ENCODE measurements at places on chromosomes 6 and 20.

- DNase-seq: no peak
Measured at GRCh38 chr6:111865049-111865585, 8.1 kb downstream of the FYN start.

GRCh38 chr6:89527634-89528033 is 94.7 kb downstream of the ANKRD6 start:
- no peak for DNase-seq

DNA sequence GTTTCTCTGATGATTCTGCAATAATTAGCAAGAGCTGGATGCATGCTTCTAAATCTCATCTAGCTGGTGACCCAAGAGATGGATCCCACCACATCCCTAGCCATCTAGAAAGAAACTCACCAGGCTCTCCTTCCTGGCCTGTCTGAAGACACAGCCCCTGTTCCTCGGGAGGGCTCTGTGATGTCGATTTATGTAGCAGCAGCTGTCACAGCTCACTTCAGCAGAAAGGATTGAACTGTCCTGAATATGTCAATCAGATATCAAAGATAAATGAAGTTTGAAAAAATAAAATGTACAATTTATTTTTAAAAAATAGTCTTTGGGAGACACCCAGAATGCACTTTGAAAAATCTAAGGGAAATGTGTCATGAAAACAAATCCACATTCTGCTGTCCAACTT is 67.3 kb upstream of the TSHZ2 start:
- DNase-seq: no peak

GRCh38 chr20:47438464-47439381 is 63.0 kb upstream of the NCOA3 start:
- DNase-seq: no peak

DNA sequence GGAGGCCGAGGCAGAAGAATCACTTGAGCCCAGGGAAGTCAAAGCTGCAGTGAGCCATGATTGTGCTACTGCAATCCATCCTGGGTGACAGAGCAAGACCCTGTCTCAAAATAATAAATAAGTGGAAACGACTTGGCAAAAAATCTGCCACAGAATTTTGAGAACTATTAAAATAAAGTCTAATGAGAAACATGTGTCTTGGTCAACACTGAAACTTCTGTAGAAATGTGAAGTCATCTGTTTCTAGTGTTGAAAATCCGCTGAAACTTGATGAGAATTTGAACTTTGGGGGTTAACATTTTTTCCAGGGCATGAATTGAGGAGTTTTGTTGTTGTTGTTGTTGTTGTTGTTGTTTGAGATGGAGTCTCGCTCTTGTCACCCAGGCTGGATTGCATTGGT is 29.0 kb upstream of the BCLAF1 start:
- DNase-seq: no peak

- no peak for DNase-seq
Measured at GRCh38 chr6:17591287-17591686, 8.8 kb upstream of the FAM8A1 start.

DNA sequence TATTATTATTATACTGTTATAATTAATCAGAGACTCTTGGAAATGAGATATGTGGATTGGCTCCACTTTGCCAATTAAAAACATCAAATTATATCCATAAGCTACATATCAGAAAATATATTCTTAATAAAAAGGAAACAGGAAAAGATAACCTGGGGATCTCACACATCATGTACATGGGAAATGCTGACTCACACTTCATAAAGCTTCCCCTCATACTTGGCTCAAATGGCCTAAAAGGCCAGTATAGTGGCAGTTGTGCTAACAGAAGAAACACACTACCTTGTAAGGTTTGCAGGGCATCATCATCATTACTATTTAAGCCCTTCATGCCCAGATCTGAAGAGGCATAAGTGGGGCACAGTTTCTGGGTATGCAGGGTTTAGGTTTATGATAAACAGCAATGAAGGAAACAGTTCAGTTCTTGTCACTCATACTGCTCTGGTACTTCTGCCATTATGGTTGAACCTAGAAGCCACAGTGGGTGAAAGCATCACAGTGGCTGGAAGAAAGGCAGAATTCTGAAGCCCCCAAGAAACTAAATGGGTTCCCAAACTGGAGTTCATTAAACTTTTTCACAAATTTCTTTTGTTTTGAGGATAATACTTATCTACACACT is 60.6 kb downstream of the BTBD9 start:
- peak; percentile 13 for DNase-seq

DNA sequence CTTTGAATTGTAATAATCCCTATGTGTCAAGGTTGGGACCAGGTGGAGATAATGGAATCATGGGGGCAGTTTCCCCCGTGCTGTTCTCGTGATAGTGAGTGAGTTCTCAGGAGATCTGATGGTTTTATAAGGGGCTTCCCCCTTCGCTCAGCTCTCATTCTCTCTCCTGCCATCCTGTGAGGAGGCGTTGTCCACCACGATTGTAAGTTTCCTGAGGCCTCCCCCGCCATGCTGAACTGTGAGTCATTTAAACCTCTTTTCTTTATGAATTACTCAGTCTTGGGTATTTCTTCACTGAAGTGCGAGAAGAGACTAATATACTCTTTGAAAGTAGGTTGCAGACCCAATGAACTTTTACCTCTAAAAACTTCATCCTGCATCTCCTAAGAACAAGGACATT is 39.2 kb upstream of the KCNG1 start:
- DNase-seq: no peak

GRCh38 chr6:138410972-138411880 is 7.2 kb downstream of the HEBP2 start:
- peak; percentile 50 for DNase-seq

DNA sequence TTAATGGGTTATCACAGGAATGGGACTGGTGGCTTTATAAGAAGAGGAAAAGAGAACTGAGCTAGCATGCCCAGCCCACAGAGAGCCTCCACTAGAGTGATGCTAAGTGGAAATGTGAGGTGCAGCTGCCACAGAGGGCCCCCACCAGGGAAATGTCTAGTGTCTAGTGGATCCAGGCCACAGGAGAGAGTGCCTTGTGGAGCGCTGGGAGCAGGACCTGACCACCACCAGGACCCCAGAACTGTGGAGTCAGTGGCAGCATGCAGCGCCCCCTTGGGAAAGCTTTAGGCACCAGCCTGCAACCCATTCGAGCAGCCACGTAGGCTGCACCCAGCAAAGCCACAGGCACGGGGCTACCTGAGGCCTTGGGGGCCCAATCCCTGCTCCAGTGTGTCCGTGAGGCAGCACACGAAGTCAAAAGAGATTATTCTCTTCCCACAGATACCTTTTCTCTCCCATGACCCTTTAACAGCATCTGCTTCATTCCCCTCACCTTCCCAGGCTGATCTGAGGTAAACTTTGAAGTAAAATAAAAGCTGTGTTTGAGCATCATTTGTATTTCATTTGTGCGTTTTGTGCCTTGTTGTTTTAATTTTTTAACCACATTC is 4.4 kb downstream of the HLA-E start:
- DNase-seq: no peak

DNA sequence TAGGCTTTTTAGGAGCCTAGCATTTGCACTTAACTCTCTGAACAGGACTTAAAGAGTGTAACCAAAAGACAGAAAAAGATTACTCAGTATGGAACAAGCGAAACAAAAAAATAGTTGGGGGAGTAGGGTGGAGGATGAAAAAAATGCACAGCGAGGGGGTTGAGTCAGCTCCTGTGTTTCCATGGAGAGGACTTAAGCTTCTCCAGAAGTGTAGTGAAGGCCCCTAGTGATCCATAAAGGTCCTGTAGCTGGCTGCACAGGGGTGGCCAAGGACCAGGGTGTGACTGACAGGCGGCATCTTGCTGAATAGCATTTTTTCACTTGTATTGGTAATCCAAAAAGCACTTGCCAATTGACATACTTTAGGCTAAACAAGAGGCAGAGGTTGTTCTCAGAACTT is 533.9 kb downstream of the RFPL4B start:
- peak; percentile 85 for DNase-seq

DNA sequence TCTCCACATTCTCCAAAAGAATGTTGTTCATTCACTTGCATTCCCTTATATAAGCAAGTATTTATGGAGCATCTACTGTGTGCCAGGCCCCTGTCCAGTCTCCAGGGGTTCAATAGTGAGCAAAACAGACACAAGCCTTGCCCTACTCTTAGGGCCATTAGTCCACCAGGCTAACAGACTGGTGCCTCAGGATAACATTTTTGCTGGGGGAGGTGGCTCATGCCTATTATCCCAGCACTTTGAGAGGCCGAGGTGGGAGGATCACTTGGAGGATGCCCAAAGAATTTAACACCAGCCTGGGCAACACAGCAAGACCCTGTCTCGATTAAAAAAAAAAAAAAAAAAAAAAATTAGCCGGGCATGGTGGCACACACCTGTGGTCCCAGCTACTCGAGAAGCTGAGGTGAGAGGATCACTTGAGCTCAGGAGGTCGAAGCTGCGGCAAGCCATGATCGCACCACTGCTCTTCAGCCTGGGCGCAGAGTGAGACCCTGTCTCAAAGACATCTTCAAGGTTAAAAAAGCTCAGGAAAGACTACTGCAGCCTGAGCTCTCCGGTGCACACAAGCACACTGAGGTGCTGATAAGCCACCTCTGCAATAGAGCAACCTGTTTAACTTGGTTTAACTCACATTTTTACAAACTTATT is 19.9 kb downstream of the CAPN11 start:
- no peak for DNase-seq

DNA sequence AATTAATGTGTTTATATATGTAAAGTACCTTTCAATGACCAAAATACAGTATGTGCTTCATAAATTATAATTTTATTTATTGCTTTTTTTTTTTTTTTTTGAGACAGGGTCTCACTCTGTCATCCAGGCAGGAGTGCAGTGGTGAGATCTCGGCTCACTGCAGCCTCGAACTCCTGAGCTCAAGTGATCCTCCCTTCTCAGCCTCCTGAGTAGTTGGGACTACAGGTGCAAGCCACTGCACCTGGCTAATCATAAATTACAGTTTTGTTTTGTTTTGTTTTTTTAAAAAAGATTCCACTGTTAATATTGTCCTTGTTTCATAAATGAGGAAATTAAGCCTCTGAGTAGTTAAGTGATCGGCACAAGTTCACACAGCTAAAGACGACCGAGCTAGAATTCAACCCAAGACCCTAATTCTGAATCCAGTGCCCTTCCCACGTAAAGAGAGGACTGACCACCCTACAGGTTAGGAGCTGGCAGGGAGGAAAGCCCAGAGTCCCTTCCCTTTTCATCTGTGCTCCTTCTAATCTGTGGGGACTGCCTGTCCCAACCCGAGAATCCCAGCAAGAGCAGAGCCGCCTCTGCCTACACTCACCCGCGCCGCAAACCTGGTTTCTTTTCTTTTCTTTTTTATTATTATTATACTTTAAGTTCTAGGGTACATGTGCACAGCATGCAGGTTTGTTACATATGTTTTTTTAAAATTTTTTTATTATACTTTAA is 8.5 kb upstream of the GDF5 start:
- no peak for DNase-seq

DNA sequence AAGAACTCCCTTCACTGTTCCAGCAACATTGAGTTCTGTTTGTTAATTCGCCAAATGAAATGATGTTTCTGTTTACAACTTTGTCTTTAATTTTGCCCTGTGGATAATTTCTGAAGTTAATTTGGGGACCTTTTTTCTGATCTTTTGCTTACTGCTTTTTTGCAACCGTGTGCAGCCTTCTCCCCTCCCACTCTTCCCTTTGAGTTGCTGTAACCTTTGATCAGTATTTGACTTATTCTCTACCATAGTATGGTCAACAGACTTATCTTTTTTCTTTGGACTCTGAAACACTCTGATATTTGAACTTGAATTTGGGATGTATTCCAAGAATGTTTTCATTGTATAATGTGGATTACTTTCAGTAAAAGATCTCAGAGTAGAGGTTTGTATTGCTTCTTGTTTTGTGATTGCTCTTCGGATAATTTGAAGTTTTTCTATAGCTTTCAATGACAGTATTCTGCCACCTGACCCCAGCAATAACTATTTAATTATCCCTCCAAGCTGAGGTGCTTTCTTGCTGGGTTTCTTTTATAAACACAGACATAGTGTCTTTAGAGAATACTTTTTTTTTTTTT is 46.2 kb downstream of the LRRN4 start:
- no peak for DNase-seq

DNA sequence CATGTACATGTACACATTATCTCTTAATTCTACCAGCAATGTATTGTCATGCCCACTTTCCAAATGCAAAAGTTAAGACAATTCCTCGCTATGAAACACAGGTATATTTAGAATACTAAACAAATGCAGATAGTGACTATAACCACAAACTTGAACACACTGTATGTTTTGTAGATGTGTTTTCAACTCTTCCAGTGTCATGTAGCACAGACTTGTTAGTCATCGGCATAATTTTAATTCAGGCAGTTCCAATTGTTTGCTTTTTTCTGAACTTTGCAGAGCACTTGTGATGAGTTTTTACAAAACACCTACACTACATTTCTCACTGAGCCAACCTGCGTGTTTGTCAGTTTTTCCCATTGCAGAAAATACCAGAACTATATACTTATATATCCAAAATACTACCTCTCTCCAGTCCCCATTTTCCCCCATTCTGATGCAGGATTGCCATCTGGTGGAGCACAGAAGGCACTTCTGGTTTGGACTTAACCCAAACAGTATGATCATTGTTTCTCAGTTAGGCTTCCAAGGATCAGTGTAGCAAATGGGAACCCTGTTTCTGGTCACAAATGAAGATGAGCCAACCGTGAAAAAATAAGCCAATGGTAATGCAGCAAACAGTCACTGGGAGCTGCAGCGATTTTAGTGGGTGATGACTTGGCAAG is 143.4 kb downstream of the ADGRB3 start:
- peak; percentile 69 for DNase-seq

- DNase-seq: no peak
Measured at GRCh38 chr6:21836277-21836676, 242.7 kb downstream of the SOX4 start.

DNA sequence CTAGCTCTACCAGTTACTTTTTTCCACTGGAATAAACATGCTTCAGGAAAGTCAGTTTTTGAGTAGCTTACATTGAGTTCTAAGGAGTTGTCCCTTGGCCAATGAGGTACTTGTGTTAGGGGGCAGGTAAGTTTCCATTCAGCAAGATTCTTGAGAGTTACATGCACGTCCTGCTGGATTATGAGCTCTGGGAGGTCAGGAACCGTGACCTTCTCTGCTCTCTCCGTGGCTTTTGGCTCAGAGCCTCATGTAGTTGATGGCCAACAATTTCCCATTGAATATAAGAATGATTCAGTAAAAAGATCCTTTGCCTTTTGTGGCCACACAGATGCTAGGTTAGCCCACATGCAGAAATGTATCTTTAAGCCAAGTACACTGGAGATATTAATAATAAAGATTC is 181.8 kb upstream of the RALGAPA2 start:
- DNase-seq: no peak

DNA sequence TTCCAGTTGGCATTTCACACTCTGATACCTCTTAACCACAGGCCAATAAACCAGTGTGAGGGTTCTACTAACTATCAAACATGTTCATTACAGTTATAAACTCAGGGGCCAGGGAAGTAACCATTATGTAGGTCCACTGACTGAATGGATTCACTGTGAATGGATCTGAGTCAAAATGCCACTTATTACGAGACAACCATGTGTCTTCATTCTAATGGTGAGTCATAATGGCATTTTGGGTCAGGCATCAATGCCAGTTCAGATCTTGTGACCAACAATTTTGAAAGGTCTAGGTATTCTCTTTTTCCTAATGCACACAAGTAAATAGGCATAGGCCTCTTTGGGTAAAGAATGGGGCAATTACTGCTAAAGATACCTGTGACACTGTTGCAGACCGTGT is 112.2 kb upstream of the HEY2 start:
- DNase-seq: no peak

Measured in astrocyte of the spinal cord (primary cell).